ENCODE measurements at places on chromosomes 12 and 14.

DNA sequence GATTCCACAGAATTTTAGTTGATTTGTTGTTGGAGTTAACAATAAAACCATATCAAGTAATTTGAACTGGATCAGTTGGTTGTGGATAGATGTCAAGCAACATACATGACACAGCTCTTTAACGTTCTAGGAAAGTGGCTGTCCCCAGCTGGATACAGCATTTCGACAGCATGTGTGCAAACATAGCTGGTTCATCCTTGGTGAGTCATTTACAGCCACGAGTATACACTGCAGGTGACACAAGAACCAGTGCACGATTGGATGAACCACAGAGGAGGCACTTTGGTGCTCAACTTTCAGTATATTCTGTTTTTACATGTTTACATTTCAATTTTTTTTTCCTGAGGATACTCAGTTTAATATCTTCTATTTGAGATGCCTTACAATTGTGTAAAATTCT lies 242.4 kb downstream of the TMEM117 start:
- no peak overlapping the region for H3K4me3 ChIP-seq
- no peaks in the 10 kb centered on the region for H3K4me1 ChIP-seq
- H3K27ac ChIP-seq, result no peak overlapping the region
- no peaks in the 10 kb centered on the region for H3K36me3 ChIP-seq
- no peaks in the 10 kb centered on the region for H3K27me3 ChIP-seq
- no peak for DNase-seq

DNA sequence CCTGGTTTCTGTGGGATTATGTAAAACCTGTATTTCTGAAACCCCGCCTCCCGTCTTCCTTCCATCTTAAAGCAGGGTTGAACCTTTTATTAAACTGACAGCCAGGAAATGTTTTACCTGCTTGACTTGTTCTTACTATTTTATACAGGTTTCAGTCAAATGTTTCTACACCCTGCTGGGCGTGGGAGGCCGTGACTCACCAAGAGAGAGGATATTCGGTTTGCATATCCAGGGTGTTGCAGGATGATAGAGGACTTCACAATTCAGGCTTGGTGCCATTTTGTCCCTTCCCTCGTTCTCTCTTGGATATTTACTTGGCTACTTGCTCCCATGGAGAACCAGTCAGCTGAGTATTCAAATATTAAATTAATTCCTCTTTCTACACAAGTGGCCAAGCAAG lies 69.7 kb downstream of the ARF6 start:
- H3K4me1 ChIP-seq, result no peaks in the 10 kb centered on the region
- no peak for DNase-seq
- H3K4me3 ChIP-seq, result no peak overlapping the region

DNA sequence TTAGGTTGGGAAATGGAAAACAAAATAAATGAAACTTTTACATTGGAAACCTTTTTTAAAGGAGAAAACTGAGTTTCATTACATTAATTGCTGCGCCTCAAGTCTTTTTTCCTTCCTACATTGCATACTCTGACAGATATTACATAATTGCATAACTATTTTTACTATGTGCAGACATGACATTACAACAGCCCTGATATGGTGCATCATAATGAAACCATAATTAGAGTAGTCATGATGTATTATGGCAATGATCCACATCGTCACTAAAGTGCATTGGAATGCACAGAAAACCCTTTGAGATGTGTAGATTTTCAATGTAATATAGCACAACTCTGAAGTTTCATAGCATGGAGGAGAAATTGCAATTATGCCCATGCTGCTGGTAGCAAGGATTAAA lies 217.8 kb upstream of the NPAS3 start:
- no peak for DNase-seq
- no peaks in the 10 kb centered on the region for H3K27me3 ChIP-seq
- no peak overlapping the region for H3K27ac ChIP-seq
- peaks cover 9% of the 10 kb centered on the region for H3K4me1 ChIP-seq
- no peaks in the 10 kb centered on the region for H3K36me3 ChIP-seq

- H3K4me3 ChIP-seq, result no peak overlapping the region
- DNase-seq, result peak; percentile 68
These were observed 82.9 kb upstream of the STXBP6 start for GRCh38 chr14:25132732-25133422.

GRCh38 chr12:43992856-43993255 lies 157.0 kb downstream of the TMEM117 start:
- H3K27me3 ChIP-seq, result no peaks in the 10 kb centered on the region
- H3K27ac ChIP-seq, result no peak overlapping the region
- no peaks in the 10 kb centered on the region for H3K36me3 ChIP-seq
- H3K4me3 ChIP-seq, result no peak overlapping the region

DNA sequence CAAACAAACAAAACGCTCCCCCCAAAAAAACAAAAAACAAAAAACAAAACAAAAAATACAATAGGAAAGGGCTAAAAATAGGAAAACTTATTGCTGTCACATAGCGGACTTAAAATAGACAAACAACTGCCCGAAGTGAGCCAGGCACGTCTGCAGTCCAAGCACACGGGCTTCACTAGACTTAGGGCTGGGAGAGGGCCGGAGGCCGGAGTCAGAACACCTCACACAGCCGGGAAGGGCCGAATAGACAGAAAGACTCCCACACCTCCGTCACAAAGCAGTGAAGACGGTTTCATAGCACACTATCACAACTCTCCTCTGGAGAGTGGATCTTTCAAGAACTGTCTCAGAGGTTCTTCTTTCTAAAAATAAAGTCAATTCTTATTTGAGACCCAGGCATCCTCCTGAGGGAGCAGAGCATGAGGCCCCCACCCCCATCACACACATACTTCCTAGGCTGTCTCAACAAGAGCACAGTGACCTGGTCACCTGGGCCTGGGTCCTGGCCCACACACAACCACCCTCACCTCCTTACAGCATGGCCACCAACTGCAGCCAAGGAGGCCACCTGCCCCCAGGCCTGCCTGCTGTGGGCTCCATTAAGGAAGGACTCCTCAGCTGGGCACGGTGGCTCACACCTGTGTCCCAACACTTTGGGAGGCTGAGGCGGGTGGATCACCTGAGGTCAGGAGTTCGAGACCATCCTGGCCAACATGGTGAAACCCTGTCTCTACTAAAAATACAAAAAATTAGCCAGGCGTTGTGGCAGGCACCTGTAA lies 6.7 kb downstream of the BAG5 start:
- H3K4me3 ChIP-seq, result no peak overlapping the region
- H3K4me1 ChIP-seq, result peaks cover 77% of the 10 kb centered on the region
- peaks cover 19% of the 10 kb centered on the region for H3K36me3 ChIP-seq
- DNase-seq, result no peak
- H3K27ac ChIP-seq, result peak overlapping the region; percentile 62

DNA sequence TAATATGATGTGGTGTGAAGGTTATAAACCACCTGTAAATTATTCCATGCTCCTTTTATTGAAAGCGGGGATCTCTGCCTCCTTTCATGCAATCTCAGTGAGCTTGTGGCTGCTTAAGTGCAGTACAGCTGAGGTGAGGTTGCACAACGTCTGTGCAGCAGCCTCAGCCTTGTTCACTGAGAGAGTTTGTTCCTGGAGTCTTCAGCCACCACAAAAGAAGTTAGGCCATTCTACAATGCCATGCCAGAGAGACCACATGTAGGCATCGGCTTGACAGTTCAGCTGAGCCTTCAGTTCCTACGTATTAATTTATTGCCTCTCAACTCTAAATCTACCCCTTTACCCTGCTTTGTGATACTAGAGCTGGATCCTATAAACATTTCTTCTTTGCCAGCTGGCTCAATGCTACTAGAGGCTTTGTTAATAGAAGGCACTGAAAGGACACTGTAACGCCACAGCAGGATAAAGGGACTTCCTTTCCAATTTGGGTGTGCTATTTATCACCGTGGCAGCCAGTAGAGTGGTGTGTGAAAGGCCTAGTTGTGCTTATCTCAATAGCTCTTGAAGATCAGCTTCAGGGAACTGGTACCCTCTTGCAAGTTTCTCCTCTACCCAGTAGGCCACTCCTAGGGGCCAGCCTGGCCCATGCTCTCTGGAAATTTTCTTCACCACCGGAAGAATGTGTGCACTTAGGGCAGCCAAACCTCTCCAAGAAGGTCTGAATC lies 337.7 kb downstream of the IPO8 start:
- H3K27ac ChIP-seq, result no peak overlapping the region
- no peak for DNase-seq
- no peaks in the 10 kb centered on the region for H3K27me3 ChIP-seq
- H3K4me3 ChIP-seq, result no peak overlapping the region
- no peaks in the 10 kb centered on the region for H3K4me1 ChIP-seq

- H3K27me3 ChIP-seq, result no peaks in the 10 kb centered on the region
- H3K36me3 ChIP-seq, result no peaks in the 10 kb centered on the region
- H3K4me3 ChIP-seq, result no peak overlapping the region
- no peak overlapping the region for H3K27ac ChIP-seq
- H3K4me1 ChIP-seq, result no peaks in the 10 kb centered on the region
- DNase-seq, result no peak
These were observed 18.5 kb downstream of the ATL1 start for GRCh38 chr14:50578433-50578832.

- no peak overlapping the region for H3K27ac ChIP-seq
- H3K27me3 ChIP-seq, result no peaks in the 10 kb centered on the region
- DNase-seq, result no peak
- H3K4me1 ChIP-seq, result no peaks in the 10 kb centered on the region
These were observed 12.1 kb upstream of the IPO8 start for GRCh38 chr12:30707613-30708342.

DNA sequence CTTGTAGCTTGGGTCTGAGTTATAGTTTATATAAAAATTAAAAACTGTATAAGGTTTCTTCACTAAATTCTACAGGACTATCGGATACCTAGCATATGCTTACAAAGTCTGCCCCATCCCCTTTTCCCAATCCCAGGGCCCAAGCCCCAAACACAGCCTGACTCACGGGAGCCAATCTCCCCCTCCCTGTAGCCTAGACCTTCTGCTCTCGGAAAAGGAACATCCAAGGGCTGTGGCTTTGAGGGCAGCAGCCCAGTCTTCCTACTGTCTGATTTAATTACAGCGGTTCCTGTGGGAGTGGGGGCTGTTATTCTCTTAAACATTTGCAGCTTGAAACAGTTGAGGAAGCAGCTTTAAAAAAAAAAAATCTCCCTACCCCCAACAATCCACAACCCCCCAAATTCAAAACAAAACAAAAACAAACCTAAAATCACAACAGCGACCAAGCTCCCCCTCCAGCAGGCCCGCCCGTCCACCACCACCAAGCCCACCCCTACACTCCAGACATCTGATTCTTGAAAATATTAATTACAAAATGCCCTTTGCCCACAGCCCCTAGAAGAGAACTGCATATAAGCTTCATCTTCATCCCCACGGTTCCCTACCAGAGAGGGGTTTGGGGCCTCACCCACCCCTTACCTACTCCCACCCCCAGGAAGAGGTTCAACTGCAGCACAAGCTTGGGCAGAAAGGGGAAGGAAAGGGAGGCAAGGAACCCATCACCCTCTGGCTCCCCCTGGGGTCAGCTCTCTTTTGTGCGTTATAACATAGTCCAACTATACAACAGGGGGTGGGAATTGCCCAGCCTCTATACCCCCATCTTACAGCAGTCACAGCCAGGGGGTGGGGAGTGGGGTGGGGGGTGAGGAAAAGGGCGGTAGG lies 1.1 kb upstream of the PRKAG1 start:
- peaks cover 30% of the 10 kb centered on the region for H3K4me1 ChIP-seq
- no peak for DNase-seq

- H3K36me3 ChIP-seq, result no peaks in the 10 kb centered on the region
- H3K4me3 ChIP-seq, result no peak overlapping the region
- H3K27ac ChIP-seq, result no peak overlapping the region
- H3K27me3 ChIP-seq, result peaks cover 17% of the 10 kb centered on the region
These were observed 453 bp upstream of the ESRRB start for GRCh38 chr14:76375484-76375883.

DNA sequence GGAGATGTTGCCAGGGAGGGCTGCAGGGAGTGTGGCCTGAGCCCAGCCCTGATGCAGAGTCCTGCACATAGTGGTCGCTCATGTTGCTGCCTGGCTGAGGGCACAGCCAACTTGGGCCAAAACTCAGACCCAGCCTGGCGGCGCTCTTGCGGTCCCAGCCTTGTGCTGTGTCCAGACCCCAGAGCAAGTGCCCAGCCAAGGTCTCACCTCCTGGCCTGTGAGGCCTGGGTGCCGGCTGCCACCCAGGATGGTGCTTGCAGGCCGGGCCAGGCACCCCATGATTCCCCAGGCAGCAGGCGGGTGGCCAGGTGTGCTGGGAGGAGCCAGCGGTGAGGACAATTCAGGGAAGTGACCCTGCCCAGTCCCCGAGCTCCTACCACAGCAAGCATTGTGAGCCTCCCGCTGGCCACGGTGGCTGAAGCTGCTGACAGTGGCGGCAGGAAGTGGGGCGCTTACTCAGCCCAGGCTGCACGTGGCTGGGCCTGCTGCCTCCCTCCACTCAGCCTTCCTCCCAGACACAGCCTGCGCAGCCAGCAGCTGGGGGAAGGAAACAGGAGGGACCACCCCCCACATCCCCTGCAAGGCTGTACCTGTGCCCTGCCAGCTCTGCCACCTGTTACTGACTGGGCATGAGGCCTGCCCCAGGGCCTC lies 17.7 kb upstream of the PGF start:
- peaks cover 25% of the 10 kb centered on the region for H3K4me1 ChIP-seq
- H3K27ac ChIP-seq, result peak overlapping the region; percentile 55
- no peaks in the 10 kb centered on the region for H3K27me3 ChIP-seq

DNA sequence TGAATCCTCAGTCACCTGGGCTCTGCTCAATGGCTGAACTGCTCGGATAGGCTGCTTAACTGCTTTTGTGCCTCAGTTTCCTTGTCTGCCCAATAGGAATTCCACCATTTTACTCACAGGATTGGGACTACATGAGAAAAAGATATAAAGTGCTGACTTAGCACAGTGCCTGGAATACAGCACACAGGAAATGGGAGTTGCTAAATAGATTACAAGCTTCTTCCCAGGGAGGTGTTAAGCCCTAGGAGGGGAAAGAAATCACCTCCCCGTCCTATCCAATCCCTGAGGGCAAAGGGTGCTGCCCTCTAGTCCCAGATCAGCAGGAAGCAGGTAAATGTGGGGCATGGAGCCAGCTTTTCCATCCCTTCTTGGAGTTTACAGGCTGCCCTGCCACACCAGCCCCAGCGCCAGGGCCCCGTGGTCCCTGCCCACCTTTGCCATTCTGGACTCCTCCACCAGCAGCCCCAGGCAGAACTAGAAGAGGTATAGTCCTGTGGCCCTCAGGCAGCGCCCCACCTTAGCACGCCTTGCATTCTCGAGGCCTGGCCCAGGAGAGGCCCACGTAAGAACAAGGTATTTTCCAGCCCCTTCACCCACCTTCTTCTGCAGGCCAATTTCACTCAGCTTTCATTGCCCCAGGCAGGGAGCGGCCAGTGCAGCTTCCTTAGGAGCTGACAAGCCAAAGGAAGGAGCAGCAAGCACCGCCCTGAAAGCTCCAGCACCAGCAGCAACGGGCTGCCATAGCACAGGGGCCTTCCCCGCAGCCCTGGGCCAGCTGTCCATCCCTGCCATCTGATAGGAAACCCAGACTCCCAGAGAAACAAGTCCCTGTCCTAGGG lies 28.8 kb upstream of the RPLP0 start:
- H3K27me3 ChIP-seq, result no peaks in the 10 kb centered on the region
- no peaks in the 10 kb centered on the region for H3K36me3 ChIP-seq
- peaks cover 95% of the 10 kb centered on the region for H3K4me1 ChIP-seq
- no peak for DNase-seq
- peak overlapping the region; percentile 52 for H3K4me3 ChIP-seq
- H3K27ac ChIP-seq, result peak overlapping the region; percentile 99

GRCh38 chr14:65019944-65020566 lies 33.4 kb downstream of the FNTB start:
- DNase-seq, result no peak
- H3K27ac ChIP-seq, result no peak overlapping the region

GRCh38 chr12:109741970-109742703 lies 28.5 kb downstream of the FAM222A start:
- DNase-seq, result peak; percentile 5
- no peak overlapping the region for H3K27ac ChIP-seq
- H3K27me3 ChIP-seq, result no peaks in the 10 kb centered on the region
- H3K4me1 ChIP-seq, result no peaks in the 10 kb centered on the region

GRCh38 chr14:100674428-100674827 lies 52.3 kb upstream of the DLK1 start:
- no peak overlapping the region for H3K4me3 ChIP-seq
- H3K4me1 ChIP-seq, result peaks cover 9% of the 10 kb centered on the region
- no peak for DNase-seq
- H3K36me3 ChIP-seq, result no peaks in the 10 kb centered on the region
